ENCODE measurements at places on chromosomes 13 and 19.

GRCh38 chr19:45477186-45477585, 9.4 kb downstream of the FOSB start:
- DNase-seq: no peak

- no peak for DNase-seq
Measured at GRCh38 chr19:29431332-29431731, 94.5 kb upstream of the VSTM2B start.

- DNase-seq: peak; percentile 100
Measured at GRCh38 chr19:4911786-4912672, 2.7 kb downstream of the UHRF1 start.

- DNase-seq: no peak
Measured at GRCh38 chr19:3469638-3470499, 10.5 kb downstream of the SMIM24 start.
